ENCODE measurements at places on chromosomes 12 and 14. TPM values are rescaled to one million over a fixed set of nuclear protein-coding genes. Genes with fewer than 3 reads are reported as not detected.

Gene SLC2A14
- total RNA-seq, result not detected

Gene SBNO1
- 34.3 TPM for total RNA-seq

Gene TSFM
- 71.8 TPM for total RNA-seq

Gene GALNT8
- not detected for total RNA-seq

Gene SDS
- total RNA-seq, result 0.48 TPM
